ENCODE measurements at places on chromosomes 11 and 22.

DNA sequence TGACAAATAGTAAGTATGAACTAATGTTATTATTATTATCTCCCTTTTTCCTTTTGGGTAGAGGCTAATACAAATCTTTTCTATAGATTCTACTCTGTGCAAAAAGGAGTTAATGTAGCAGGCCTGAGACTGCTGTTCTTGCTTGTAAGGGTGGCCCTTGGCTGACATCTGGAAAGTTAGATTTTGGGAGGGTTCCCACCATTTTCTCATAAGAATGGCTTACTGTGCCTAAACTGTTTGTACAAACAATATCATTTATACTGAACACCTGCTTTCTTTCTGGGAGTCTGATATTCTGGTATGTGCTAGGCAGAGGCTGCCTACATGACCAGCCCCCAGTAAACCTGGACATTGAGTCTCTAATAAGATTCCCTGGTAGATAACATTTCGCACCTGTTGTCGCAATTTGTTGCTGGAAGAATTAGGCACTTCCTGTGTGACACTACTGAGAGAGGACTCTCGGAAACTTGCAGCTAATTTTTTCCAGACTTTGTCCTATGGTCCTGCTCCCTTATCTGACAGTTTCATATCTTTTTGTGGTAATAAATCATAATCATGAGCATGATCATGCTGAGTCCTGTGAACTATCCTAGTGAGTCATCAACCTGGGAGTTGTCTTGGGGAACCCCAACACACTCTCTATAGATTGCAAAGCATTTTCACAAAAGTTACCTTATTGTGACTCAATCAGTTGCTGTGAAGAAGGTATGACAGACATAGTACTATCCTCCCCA lies 257.7 kb upstream of the CCDC90B start:
- DNase-seq = no peak

DNA sequence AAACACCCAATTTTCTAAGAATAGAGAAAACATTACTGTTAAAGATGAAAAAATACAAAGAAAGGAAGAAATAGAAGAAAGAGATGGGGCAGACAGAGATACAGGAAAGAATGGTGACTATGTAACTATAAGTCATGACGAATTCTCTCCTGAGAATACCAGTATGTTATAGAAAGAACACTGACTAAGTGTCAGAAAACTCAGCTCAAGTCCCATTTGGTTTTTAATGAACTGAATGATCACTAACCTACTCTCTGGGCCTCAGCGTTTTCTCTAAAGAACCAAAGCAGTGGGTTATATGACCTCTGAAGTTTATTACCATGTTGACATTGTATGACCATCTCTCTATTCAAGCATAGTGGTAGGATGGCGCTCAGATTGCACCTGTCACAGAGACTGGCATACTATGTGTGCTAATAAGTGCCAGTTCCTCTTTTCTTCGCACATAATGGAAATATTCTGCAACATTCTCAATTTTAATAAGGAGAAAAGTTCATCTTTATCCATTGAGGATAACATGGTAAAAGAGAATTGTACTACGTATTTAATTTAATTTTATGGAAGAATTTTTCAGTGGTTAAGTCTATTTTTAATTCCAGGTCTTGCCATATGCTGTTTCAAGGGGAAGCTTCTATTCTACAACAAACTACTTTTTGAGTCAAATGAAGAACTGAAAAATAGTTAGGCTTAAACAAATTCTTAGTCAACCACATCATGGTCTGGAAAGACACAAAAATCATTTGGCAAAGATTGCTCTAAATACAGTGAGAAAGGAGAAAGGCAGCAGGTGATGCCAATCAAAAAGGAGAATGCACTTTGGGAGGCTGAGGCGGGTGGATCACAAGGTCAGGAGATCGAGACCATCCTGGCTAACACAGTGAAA lies 25.0 kb upstream of the EED start:
- DNase-seq = no peak

DNA sequence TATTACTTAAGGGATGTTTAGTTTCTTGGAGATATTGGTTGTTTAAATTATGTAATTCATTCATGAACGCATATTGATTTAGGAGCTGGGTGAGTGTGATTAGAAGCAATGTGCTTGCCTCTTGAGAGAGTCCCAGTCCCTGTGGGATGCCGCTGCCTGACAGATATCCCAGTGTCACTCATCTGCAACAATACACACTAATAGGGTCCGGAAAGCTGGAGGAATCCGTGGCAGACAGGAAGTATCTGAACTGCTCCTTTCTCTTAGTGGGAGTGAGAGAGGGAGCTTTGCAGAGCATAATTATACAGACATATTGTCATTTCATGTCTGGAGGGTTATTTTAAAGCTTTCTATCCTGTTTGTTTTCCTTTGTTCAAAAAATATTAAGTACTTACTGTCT lies 17.4 kb downstream of the AMOTL1 start:
- DNase-seq = no peak

- no peak for DNase-seq
Measured at GRCh38 chr11:131871006-131871405, 500.6 kb downstream of the NTM start.

- no peak for DNase-seq
Measured at GRCh38 chr22:42376711-42377554, 55.3 kb downstream of the NFAM1 start.

- DNase-seq = no peak
Measured at GRCh38 chr11:131867457-131868257, 497.2 kb downstream of the NTM start.

DNA sequence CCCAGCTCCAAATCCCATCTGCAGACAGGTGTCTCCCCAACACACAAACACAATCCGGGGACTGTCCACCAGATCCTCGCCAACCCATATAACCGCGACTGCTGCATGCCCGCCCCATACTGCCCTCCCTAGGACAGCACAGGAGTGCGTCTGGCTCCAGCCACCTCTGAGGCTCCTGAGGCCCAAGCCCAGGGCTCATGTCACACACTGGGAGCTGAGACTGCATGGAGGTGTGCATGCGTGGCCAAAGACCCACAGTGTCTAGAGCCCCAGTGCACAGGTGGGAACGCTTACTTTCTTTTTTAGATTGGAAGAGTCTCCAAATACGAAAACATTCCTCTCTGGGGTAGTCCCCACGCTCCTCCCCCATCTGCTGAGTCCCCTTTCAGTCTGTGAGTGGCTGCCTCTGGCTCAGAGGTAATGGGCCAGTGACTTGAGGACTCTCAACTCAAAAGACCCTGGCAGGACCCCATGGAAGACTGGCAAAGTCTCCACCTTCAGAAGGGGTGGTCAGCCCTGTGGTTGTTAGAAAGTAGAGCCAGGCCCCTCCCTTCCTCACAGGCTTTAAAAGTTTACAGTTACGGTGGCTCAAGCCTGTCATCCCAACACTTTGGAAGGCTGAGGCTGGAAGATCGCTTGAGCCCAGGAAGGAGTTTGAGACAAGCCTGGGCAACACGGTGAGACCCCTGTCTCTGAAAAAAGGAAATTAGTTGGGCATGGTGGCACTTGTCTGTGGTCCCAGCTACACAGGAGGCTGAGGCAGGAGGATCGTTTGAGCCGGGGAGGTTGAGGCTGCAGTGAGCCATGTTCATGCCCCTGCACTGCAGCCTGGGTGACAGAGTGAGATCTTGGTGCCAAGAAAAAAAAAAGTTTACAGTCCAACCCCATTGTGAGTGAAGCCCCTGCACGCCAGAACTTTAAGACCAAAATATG lies 2.3 kb downstream of the CBX7 start:
- no peak for DNase-seq

GRCh38 chr22:27149921-27150543 lies 492.6 kb downstream of the MIAT start:
- DNase-seq = no peak

GRCh38 chr11:100687630-100688395 lies 725 bp downstream of the ARHGAP42 start:
- no peak for DNase-seq

GRCh38 chr11:78150346-78150745 lies 10.9 kb upstream of the ALG8 start:
- DNase-seq = no peak

- no peak for DNase-seq
Measured at GRCh38 chr11:12052676-12053605, 44.5 kb upstream of the DKK3 start.

DNA sequence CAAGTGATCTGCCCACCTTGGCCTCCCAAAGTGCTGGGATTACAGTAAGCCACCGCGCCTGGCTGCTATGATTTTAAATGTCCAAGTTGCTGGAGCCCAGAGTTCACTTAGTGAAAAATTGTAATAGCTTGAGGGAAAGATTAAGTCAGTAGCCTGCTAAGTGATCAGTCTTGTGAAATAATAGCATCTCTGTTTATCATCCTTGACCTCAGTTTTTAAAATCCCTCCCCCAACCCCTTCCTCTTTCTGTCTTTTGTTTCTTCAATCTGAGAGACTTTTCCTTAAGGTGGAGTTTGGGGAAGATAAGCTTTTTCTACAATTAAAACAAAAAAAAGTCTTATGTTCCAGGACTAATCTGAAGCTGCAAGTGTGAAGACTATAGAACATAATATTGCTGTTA lies 6.4 kb downstream of the HIPK3 start:
- DNase-seq = no peak

GRCh38 chr11:67230406-67230805 lies 35.9 kb upstream of the GRK2 start:
- no peak for DNase-seq

GRCh38 chr11:68016904-68017817 lies 7.0 kb downstream of the ALDH3B1 start:
- DNase-seq = no peak

- no peak for DNase-seq
Measured at GRCh38 chr11:38553148-38553547, 1955.1 kb upstream of the RAG2 start.

GRCh38 chr11:66889960-66890359 lies 33.1 kb downstream of the LRFN4 start:
- no peak for DNase-seq

- DNase-seq = no peak
Measured at GRCh38 chr11:110679323-110679975, 32.8 kb downstream of the ARHGAP20 start.
